ENCODE measurements at places on chromosomes 2 and 18.

GRCh38 chr2:17912266-17912691, 33.8 kb downstream of the KCNS3 start:
- no peak for DNase-seq

- DNase-seq: no peak
Measured at GRCh38 chr2:69114534-69114933, 101.6 kb downstream of the ANTXR1 start.

DNA sequence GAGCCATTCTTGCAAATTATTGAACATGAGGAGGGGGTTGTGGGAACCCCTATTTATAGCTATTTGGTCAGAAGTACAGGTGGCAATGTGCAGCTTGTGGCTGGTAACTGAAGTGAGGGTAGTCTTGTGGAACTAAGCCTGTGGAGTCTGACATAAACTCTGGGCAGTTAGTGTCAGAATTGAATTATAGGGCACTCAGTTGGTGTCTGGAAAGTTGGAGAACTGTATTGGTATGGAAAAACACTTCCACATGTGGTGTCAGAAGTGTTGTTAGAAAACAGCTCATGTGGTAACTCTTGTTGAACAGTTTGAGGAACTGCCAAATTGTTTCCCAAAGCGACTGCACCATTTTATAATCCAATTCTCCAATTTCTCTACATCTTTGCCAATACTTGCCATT, 7.5 kb downstream of the RALBP1 start:
- DNase-seq: no peak

DNA sequence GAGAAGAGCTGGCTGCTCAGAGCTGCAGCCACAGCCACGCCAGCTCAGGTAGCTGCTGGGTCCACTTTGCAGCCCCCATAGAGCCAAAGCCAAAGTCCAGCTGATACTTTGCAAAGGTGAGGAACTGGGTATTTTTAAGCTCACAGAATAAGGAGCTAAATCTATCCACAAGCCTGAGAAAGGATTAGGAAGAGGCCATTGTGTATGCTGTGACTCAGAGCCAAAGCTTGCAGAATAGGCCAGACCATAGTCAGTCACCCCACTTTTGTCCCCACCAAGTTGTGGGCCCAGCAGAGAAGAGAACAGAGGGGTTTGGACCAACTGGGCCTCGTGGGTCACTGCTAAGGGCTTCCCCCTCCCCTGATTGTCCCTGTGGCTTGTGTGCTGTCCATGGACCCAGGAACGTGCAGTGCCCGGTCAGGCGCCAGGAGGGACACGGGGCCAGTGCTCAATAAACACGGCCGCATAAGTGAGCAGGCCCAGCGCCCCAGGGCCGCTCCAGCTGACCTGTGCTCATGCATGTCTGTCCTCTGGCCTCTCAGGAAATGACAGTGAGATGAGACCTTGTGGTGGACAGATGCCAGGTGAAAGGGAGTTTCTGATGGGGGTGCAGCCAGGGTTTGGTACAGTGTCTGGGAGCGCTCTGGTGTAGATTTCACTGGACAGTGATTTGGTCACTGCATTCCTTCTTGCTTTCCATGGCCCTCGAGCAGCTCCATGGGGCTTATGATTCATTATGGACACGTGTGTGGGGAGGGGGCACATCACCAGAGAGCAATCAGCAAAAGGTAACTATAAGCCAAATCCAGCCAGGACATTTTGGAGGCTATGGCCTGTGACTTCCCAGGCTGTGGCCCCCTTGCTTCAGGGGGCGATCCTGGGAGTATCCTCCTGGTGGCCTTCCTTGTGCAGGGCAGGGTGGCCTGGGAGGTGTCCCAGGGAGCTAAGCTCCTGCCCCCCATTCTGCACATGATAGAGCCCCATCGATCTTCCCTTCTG, 31.3 kb downstream of the MAL start:
- no peak for DNase-seq

- DNase-seq: no peak
Measured at GRCh38 chr2:182541268-182541667, 114.4 kb upstream of the PDE1A start.

DNA sequence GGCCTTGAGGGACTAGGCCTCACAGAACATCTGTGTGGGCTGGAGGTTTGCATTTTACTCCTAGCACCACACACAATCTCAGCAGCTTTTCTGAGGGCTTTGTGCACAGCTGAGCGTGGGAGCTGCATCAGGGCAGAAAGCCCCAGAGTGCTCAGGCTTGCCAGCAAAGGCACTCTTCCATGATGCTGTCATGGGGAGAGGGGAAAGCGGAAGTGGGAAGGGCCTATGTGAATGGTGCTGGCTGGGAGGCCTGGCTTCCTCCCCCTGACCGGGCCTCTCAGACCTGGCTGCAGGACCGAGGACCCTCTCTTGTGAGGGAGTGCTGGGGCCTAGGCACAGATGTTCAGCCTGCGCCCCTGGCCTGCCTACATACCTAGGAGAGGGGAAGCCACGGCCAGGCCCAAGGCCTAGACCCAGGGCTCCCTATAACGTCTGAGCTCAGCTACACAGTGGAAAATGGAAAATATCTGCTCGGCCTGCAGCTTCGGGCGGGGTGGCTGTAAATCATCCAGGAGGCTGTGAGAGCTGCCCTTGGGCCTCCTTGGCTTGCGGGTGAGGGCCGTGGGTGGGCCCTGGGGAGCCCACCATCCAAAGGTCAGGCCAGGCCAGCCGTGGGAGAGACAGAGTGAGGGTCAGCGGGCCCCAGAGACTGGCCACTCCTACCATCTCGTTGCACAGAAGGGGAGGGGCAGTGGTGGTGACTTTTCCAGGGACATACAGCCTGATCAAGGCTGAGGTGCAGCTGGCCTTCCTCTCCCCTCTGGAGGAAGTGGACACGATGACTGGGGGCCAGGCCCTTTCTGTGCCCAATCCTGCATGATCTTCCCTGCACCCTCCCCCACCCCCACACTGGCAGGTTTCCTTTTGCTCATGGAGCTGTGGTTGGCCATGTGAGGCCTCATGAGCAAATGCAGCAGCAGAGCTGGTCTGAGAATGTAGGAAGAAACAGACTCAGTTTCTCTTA, 22.8 kb downstream of the GLI2 start:
- DNase-seq: peak; percentile 62

GRCh38 chr2:150081775-150082481, 405.5 kb downstream of the RND3 start:
- no peak for DNase-seq

DNA sequence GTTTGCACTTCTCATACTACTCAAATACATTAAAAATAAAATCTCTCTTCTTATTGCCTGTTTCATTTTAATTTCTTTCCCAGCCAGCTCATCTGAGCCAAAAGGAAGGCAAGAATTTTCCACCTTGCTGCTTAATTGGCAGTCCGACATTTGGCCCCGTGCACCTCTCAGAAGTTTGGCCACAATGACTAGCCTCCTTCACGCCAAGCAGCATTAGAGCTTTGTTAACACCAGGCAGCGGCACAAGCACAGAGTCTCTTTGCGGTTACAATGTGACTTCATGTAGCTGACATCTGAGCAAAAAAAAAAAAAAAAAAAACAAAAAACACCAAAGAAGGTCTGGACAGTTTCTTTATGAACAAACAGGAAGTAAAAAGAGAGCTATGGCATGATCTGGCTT, 248.9 kb downstream of the OSR1 start:
- no peak for DNase-seq
